ENCODE measurements at places on chromosomes 1 and 21. TPM values are rescaled to one million over a fixed set of nuclear protein-coding genes. Genes with fewer than 3 reads are reported as not detected.

- DNase-seq, result no peak
Observed at GRCh38 chr1:219713981-219714381, 101.1 kb upstream of the ZC3H11B start.

GRCh38 chr1:29592261-29592615, 355.9 kb downstream of the PTPRU start:
- no peak for DNase-seq

GRCh38 chr1:214660190-214660589, 57.2 kb downstream of the CENPF start:
- DNase-seq, result no peak

DNA sequence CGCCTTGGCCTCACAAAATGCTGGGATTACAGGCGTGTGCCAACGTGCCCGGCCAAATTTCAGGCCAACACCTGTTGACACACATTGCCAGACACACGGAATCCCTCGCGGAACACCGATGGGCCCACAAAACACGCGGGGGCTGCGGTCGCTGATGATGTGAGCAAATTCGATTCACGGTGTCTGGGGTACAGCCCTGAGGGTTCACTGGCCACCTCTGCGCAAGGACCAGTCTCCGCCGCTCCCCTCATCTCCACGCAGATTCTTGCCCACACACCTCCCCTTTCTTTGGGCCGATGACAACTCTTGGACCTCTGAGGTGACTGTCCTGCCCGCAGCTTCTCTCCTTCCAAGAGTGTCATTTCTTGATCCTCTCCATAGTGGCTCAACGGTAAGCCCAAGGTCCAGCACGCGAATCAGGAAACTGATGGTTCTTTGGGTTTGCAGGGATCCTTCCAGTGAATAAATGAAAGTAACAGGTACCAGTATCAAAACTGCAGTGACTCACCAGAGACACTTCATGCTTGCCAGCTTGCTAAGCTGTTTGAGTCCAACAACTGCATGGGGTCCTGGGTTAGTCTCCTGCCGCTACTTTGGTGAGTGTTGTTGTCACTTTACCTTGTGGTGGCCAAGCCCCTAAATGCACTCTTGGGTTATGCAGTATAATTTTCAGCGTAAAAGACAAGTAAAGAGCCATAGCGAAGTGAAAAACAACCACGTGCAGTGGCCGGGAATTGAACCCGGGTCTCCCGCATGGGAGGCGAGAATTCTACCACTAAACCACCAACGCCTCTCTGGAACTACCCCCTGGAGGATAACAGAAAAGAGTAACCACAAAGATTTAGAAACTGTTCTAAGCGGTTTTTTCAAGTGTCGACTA, 11.0 kb upstream of the RNU1-3 start:
- DNase-seq, result no peak

- DNase-seq, result no peak
Observed at GRCh38 chr21:31730712-31731055, 1.2 kb downstream of the SCAF4 start.

DNA sequence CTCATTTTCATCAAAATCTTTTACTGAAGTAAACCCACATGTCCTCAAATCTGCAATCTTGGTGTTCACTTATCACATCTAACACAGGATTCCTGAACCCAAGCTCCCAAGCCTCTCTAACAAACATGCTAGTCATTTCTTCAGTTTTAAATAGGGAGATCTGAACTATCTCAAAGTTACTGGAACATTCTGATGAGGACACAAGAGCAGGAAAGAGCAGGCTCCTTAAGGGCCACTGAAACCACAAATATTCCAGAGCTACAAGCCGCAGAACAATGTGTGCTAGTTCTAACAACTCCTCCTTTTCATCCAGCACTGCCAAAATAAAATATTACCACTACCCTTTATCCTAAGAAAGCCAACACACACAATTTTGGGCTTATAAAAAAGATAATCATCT, 38.9 kb downstream of the WARS2 start:
- DNase-seq, result no peak

CFHR5 gene
- 73.2 TPM for total RNA-seq

LIPI gene
- total RNA-seq, result not detected

NEGR1 gene
- 0.20 TPM for total RNA-seq

ATPAF1 gene
- 43.0 TPM for total RNA-seq

C1QB gene
- 79.0 TPM for total RNA-seq

LCE1B gene
- not detected for total RNA-seq
